ENCODE measurements at places on chromosomes 1 and 21. TPM values are rescaled to one million over a fixed set of nuclear protein-coding genes. Genes with fewer than 3 reads are reported as not detected.

CYP4B1 gene
- not detected for total RNA-seq

GUCA2B gene
- total RNA-seq, result not detected

TMEM51 gene
- not detected for total RNA-seq

ADORA1 gene
- total RNA-seq, result 0.40 TPM

PLEKHO1 gene
- 89.8 TPM for total RNA-seq

DNA sequence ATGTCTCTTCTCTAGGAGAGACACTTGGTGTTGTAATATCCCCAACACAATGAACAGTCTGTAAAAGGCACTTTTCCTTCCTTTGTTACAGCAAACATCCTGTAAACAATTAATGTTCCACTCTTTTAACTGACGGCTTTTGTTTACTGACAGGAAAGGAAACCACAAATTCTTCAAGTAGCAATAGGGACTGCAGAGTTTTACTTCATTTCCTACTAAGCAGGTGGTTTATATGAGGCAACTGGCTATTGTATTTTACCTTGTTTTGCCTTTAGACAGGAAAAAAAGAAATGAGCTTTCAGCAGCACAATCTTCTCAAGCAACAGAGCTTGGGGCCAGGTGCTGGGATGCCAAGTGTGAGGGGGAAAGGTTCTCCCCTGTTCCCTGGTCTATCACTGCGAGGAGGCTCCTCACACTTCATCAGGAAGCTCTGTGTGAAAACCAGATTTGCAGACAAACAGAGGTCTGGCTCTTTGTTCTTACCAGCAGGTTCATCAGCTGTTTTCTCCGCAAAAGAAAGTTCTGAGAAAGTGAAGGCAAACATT, 51.2 kb downstream of the SIPA1L2 start:
- peaks cover 52% of the 10 kb centered on the region for H3K4me1 ChIP-seq
- H3K27me3 ChIP-seq, result no peaks in the 10 kb centered on the region
- H3K36me3 ChIP-seq, result no peaks in the 10 kb centered on the region
- peak overlapping the region; percentile 29 for H3K4me3 ChIP-seq

DNA sequence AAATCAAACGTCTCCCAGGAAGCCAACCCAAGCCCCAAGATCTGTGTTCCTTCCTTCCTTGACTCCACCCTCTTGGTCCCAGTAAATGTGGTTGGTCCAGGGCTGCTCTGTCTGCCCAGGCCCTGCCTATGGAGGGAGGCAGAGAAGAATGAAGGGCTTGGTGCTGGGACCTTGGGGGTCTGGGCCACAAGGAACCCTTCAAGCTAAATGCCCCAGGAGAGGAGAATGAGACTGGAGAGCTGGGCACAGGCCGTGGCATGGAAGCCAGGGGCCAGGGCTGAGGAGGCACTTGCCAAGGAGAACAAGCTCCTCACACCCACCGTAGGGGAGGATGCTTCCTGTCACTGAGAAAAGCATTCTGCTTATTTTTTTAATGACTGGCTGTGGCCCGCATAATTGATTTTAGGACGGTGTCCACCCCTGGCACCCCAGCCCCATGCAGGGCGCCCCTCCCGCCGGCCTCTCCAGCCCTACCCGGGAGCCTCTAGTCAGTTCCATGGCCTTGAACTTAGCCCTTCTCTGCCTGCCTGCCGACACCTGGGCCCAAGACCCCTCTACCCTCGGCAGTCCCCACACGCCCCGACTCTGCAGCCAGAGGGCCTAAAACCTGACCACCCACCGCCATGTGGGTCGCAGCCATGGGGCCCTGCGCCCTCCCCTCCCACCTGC, 889 bp downstream of the CLEC20A start:
- H3K27me3 ChIP-seq, result no peaks in the 10 kb centered on the region
- DNase-seq, result no peak
- H3K4me1 ChIP-seq, result no peaks in the 10 kb centered on the region
- no peak overlapping the region for H3K27ac ChIP-seq
- no peak overlapping the region for H3K4me3 ChIP-seq

- H3K4me1 ChIP-seq, result peaks cover 14% of the 10 kb centered on the region
- no peaks in the 10 kb centered on the region for H3K27me3 ChIP-seq
- no peak for DNase-seq
- no peak overlapping the region for H3K27ac ChIP-seq
- H3K36me3 ChIP-seq, result no peaks in the 10 kb centered on the region
Measured at GRCh38 chr1:23394181-23394580, 24.5 kb upstream of the ZNF436 start.

DNA sequence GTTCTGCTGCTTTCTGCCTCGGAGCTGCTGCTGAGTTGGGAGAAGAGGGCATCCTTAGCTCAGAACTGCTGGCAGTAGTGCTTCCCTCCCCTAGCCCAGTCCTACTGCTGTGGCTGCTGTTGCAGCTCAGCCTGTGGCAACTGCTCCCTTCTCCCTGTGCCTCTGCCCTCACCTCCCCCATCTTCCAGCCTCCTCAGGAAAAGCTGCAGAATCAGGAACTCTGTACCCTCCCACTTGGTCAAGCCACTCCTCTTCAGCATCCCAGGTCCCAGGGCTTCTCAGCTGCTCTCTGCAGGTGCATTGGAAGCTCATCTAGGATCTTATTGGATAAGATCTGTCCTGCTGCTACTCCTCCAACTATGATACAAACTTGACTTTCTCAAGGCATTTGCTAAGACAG, 316.7 kb downstream of the BRINP2 start:
- no peaks in the 10 kb centered on the region for H3K4me1 ChIP-seq
- H3K36me3 ChIP-seq, result no peaks in the 10 kb centered on the region
- H3K4me3 ChIP-seq, result no peak overlapping the region
- H3K27ac ChIP-seq, result no peak overlapping the region
- H3K27me3 ChIP-seq, result no peaks in the 10 kb centered on the region

GRCh38 chr1:60388092-60388987, 314.8 kb upstream of the C1orf87 start:
- no peaks in the 10 kb centered on the region for H3K27me3 ChIP-seq
- H3K4me1 ChIP-seq, result no peaks in the 10 kb centered on the region
- H3K36me3 ChIP-seq, result no peaks in the 10 kb centered on the region
- no peak overlapping the region for H3K4me3 ChIP-seq
- H3K27ac ChIP-seq, result no peak overlapping the region
- DNase-seq, result no peak

GRCh38 chr1:82318921-82319320, 518.2 kb downstream of the ADGRL2 start:
- H3K27ac ChIP-seq, result no peak overlapping the region
- H3K27me3 ChIP-seq, result no peaks in the 10 kb centered on the region
- no peaks in the 10 kb centered on the region for H3K36me3 ChIP-seq
- H3K4me3 ChIP-seq, result no peak overlapping the region
- H3K4me1 ChIP-seq, result no peaks in the 10 kb centered on the region

DNA sequence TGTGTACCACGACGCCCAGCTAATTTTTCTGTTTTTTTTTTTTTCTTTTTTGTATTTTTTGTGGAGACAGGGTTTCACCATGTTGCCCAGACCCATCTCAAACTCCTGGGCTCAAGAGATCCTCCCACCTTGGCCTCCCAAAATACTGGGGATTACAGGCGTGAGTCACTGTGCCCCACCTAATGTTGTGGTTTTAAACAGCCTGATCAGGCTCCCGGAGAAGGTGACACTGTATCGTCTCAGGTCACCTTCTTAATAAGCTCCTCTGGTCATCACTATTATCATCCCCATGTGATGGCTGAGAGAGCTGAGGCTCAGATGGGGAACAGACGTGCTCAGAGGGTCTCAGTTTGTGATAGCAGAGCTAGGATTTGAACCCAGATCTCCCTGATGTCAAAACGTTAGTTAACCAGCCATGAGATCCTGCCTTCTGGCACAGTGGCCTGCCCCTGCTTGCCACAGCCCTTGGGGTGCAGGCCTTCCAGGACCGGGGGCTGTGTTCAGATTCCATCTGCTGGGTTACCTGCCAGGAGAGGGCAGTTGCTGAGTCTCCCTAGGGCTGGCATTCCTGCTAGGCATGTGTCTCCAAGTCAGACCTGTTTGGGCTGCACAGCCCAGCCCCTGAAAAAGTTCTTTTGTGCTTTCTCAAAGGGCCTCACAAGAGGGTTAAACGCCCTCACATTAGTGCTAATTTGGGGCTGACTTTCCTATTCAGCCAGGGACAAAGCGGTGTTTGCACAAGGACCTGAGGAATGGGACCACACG, 32.7 kb upstream of the GRHL3 start:
- no peak for DNase-seq
- no peaks in the 10 kb centered on the region for H3K4me1 ChIP-seq
- no peak overlapping the region for H3K4me3 ChIP-seq
- H3K27me3 ChIP-seq, result peaks cover 6% of the 10 kb centered on the region
- H3K27ac ChIP-seq, result no peak overlapping the region

- H3K27ac ChIP-seq, result no peak overlapping the region
- H3K4me1 ChIP-seq, result no peaks in the 10 kb centered on the region
- no peak for DNase-seq
- H3K27me3 ChIP-seq, result no peaks in the 10 kb centered on the region
- H3K4me3 ChIP-seq, result no peak overlapping the region
Measured at GRCh38 chr21:42581993-42582786, 68.5 kb downstream of the SLC37A1 start.

DNA sequence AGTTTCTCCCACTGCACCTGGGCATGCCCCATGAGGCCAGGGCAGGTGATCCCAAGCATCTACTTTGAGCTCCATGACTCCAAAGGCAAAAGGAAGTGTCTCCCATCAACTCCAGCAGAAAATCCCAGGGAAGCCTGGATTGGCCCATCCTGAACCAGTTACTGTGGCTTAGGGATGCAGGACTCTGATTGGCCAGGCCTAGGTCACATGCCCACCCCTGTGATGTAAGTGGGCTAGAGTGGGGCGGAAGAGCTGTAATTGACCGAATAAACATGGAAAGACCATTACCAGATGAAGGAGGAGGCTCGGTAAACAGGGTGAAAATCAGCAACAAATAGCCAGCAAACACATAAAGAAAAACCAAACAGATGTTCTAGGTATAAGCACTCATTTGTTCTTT, 45.2 kb downstream of the MATN1 start:
- DNase-seq, result no peak
- H3K27ac ChIP-seq, result no peak overlapping the region
- H3K4me1 ChIP-seq, result no peaks in the 10 kb centered on the region
- no peak overlapping the region for H3K4me3 ChIP-seq
- H3K36me3 ChIP-seq, result no peaks in the 10 kb centered on the region
